Eye (tissue), 1 donor: ENCODE measurements at places on chromosomes 2 and 18.

DNA sequence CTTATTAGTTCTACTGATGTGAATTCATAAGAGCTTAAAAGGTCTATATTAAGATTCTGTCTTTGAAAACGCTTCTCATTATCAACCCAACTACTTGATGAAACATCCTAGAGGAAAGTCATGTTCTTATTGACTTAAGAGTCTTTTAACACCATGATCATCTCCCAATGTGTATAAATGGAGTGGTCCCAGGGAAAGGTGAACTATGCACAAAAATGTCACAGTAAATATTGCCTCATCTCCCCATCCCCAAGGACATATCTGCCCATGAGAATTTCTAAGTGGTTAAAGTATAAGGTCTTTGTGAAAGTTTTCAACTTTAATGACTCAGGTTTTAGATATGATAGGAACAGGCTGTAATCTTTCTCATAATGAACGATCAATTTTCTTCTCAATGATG is 240.1 kb downstream of the IRS1 start:
- DNase-seq, result no peak

- DNase-seq, result no peak
Observed at GRCh38 chr2:208311954-208312353, 45.9 kb downstream of the PIKFYVE start.

GRCh38 chr2:5713101-5713500 is 20.9 kb downstream of the SOX11 start:
- DNase-seq, result no peak

DNA sequence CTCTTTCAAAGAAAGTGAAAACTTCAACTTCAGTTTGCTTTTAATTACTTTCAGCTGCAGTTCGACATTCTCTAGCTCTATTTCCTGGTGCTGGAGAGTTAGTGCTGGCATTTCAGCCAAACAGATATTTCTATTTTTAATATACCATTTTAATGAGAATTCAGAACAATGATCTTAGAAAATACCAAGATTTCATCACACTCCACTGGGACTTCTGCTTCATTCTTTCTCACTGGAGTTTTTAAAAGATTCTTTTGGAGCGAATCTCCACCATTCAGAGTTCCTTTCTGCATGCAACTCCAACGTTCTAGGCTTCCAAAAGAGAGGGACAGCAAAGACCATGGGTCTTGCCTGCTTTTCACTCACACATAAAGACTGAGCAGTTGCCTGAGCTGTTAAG is 94.2 kb downstream of the CABLES1 start:
- no peak for DNase-seq

DNA sequence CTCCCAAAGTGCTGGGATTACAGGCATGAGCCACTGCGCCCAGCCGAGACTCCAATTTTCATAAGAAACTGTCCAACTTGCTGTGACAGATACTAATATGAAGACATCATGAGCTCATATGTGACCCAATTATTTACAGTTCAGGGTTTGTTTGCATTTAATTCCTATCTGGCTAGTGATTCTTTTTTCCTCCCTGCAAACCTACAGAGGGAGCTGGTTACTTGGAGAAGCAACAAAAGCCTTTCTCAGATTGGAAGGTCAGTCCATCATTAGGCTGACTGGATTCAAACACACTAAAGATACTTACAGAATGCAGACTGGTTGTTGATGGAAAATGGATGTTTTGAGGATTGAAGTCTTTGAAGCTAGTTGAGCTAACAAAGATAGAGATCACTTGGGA is 176.4 kb downstream of the ANKRD44 start:
- DNase-seq, result no peak

- no peak for DNase-seq
Observed at GRCh38 chr2:191391171-191391570, 146.0 kb downstream of the MYO1B start.

DNA sequence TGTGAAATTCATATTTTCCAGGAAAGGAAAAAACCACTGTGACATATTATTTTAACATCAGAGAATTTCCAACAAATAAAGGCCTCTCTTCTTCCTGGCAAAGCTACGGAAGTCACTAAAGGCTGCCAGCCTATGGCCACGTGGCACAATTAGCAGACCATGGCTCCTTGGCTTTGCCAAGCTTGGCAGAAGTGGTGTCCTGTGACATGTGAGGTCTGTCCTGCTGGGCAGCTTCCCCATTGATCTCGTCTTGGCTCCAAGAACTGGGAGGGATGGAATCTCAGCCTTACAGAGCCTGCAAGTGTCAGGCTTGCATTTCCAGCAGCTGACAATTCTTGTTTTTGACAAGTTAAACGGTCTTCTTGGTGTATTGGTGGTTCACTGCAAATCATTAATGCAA is 226.9 kb upstream of the THSD7B start:
- DNase-seq, result no peak

DNA sequence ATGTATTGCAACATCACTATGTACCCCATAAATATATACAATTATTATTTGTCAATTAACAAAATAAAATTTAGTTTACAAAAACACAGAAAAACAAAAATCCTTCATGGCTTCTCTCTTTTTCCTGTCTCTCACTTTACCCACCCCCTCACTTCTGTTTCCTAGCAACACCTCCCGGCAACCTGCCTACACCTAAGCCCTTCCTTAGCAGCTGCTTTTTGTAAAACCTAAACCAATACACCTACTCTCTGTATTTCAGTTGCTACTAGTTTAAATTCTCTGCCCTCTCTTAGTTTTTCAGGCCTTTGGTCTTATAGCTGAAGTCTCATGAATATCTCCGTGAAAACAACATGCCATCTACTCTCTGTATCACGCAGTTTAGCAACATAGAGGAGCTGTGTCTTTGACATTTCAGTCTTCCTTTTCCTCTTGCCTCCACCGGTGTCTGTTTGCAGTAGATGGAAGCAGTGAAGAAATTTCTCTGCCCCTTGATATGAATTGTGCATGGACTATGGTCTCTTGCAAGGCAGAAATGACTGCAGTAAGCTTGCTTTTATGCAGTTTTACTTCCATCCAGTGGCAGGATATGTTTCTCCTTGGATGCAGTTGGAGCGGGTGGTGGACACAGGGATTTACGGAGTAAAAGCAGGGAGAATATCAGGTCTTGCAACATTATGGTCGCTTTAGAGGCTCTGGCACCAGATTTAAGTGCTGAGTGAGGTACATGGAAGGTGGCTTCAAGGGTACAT is 42.0 kb upstream of the ZDBF2 start:
- no peak for DNase-seq

- no peak for DNase-seq
Observed at GRCh38 chr2:231218366-231218765, 19.9 kb downstream of the ARMC9 start.

DNA sequence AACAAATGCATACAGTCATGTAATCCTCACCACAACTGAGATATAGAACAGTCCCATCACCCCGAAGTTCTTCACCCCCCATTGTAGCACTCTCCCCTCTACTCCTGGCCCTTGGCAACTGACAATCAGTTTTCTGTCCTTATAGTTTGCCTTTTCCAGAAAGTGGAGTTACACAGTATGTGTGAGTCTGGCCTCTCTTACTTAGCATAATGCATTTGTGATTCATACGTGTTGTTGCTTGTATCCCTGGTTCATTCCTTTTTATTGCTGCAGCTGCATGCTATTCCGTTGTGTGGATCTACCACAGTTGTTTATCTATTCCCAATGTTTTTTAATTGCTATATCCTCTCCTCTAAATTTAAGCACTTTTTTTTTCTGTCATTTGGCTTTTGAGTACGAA is 17.6 kb downstream of the ACYP2 start:
- no peak for DNase-seq
